ENCODE measurements at places on chromosomes 7 and 10.

DNA sequence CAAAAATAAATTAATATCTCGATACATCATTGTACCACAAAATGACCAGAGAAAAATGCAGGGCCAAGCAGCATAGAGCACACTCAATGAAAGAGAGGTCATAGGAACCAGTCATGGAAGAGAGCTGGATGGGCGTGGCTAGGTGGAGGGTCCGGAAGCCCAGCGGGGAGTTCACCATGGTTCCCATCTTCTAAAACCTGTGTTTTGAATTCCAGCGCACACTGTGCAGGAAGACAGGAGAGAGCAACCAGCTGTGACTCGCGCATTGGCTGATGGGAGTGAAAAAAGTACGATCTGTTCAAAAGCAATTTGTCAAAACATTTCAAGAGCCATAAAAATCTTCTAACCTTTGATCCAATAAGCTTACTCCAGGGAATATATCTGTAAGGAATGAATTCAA, 125.2 kb upstream of the NANOS1 start:
- no peak for DNase-seq

DNA sequence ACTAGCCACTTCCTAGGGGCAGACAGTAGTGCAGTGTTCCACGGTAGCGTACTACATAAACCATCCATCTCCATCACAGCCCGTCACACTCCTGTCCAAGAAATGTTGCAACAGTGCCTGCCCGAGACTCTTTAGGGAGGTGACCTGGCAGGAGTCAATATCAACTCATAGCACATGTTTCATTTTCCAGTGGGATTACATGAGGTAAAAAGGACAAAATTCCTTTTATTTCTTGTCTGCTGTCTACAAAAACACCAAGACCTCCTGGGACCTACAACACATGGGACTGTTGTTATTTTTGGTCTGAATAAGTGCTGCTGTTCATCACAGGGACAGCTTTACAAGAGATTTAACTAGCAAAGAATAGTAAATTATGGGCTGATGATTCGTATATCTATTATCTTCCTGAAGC, 99.9 kb downstream of the MPP7 start:
- peak; percentile 49 for DNase-seq

- no peak for DNase-seq
These were observed 39.9 kb upstream of the PPP2R2D start for GRCh38 chr10:131860806-131861440.

DNA sequence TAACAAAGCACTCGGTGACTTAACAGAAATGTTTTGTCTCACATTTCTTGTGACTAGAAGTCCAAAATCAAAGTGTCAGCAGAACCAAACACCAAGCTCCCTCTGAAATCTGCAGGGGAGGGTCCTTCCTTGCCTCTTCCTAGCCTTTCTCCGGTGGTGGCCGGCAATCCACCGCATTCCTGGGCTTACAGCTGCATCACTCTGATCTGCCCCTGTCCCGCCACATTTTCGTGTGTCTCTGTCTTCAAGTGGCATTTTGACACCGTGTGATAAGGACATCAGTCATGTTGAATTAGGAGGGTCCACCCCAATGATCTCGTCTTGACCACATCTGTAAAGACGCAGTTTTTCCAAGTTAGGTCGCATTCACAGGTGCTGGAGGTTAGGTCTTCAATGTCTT, 30.5 kb upstream of the TOMM7 start:
- no peak for DNase-seq

- no peak for DNase-seq
These were observed 219.9 kb downstream of the TCF7L2 start for GRCh38 chr10:113169853-113170460.

GRCh38 chr10:6409971-6410643, 170.0 kb downstream of the PRKCQ start:
- peak; percentile 56 for DNase-seq

- peak; percentile 55 for DNase-seq
These were observed 84.8 kb downstream of the ETV1 start for GRCh38 chr7:13904689-13905088.

- DNase-seq, result no peak
These were observed 26.5 kb downstream of the ANKRD7 start for GRCh38 chr7:118250860-118251494.

- DNase-seq, result no peak
These were observed 41.7 kb upstream of the DUSP5 start for GRCh38 chr10:110456046-110456445.

DNA sequence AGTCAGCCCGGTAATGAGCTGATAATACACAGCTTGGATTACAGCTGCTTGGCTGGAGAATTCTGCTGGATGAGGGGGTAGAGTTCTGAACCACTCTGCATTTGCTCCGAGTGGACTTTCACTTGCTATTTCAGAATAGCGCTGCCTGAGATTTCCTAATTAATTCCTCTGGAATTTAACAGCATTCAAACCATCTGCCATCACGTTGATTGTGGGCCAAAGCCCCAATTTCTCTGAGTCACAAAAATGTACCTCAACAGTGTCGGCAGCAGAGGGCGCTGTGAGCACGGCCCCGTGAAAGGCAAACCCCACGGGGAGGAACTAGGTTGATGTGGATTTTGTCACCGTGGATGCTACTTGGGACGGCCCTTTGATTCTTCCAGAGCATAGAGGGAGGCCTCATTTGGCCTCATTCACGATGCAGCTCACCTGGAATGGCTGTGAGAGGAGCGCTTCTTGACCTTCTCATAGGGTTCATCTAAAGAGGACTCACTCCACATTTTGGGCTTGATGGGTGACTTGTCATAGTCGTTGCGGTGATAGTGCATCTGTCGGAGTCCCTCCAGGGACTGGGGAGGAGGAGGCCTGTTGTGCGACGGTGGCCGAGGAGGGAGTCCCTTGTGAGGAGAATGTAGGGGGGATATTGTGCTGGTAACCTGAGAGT, 73.3 kb downstream of the PRPF18 start:
- DNase-seq, result peak; percentile 53

DNA sequence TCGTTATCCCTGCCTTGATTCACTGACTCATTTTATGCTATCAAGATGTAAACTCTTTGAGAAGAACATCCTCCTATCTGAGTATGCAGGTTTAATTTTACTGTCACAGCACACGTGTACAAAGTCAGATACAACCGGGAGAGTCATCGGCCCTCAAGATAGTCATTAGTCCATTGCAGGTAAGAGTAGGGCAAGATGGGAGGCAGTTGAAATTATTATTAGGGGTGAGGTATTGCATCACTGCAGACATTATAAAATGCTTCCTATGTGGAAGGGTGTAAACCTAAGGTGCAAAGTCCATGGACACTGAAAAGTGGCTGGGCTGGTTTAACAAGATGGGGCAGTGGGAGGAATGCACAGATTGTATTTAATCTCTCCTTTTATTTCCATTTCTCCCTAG, 113.7 kb downstream of the ARL4A start:
- no peak for DNase-seq

GRCh38 chr10:50550291-50550839, 73.4 kb downstream of the SGMS1 start:
- DNase-seq, result no peak

DNA sequence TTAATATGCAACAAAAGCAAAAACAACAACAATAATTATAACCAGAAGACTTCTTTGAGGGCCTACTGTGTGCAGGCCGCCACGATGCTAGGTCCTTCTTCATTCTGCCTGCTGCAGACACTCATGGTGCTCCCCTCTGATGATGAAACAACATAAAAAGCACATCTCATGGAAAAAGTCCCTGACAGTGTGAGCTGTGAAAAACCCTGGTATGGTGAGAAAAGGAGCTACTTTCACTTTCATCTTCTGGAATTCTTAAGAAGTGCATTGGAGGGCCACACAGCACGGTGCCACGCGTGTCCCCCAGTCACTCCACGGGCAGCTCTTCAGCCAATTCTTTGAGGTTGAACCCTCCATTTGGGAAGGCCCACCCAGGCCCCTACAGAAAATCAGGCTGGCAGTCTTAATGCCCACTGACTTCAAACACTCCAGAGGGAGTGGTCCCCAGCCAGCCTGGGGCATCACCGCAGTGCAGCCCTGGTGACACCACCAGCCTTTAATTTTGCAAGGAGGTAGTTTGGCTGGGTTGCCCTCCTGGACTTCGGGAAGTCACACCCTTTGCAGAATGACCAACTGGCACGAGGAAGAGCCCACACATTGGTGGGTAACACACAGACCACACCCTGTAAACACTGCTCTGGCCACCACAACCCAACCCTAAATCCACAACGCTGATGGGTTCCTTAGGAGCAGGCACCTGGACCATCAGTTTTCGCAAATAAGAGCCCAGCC, 7.7 kb downstream of the KCNMA1 start:
- DNase-seq, result no peak

- DNase-seq, result no peak
These were observed 226.0 kb downstream of the KLF6 start for GRCh38 chr10:3559011-3559410.

DNA sequence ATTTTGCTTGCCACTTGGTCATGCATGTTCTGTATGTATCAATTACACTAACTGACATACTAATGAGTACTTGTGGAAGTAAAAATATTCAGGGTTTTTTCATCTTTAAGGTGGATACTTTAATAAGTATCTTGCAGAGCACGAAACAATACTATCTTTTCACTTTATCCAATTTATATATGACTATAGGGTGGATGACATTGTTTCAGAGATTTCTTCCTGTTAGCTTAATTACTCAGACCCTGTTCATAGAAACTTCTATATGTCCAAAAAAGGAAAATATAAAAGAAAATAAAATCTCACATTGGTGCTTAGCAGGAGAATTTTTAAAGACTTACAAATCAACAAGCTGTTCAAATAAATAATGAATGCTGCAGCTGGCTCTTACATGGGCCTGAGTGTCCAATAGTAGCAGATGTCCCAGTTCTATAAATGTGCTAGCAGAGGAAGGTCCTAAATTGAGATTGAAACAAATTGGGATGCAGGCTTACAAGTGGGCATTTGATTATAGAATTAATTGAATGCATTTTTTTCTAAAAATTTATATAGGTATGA, 91.5 kb upstream of the THSD7A start:
- DNase-seq, result no peak

DNA sequence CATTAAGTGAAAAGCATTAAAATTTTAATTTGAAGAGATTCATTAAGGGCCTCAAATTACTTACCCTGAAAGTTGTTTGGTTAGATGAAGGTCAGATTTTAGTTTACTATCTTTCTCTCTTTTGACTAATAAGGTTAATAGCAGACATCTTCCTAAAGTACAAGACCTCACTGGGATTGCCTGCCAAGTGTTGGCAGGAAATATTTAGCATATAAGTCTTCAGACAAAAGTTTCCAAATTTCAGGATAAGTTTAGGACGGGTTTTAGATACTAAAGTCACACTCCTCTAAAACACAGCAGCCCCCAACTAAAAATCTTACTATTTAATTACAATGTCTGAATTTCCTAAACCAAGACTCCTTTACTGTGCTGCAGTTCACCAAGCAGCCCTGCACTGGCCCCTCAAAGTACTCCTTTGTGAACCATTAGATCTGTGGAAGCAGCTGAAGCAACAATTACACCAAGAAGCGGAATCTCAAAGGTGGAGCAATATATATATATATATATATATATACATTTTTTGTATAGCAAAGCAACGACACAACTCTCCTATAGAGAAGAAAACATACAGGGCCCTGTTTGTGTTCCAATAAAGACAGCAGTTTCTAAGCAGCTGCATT, 91.2 kb upstream of the KCNIP2 start:
- no peak for DNase-seq

- DNase-seq, result no peak
These were observed 33.2 kb downstream of the CHST15 start for GRCh38 chr10:124060148-124060720.

DNA sequence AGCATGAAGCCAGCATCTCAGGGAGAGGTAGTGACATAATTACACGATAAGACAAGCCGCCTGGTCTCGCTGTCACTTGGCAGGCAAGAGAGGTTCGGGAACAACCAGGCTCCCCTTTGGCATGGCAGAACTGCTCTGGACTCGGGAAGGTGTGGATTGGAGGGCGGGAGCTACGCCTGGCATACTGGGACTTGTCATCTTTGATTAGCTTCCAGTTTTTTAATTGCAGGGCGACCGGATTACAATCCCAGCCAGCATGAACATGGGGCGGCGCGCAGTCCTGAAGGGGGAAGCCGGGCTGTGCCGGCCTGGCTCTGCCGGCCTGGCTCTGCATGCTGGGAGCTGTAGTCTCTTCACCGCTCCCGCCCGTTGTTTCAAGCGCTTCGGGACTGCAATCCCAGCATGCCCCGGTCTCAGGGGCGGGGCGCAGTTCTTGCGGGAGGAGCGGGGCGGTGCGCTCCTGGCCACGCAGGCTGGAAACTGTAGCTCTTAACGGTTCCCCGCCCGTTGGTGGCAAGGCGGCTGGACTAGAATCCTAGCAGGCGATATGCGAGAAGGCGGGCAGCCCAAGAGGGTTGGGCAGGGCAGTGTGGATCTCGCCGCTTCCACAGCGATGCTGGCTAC, 45.5 kb upstream of the ZNF716 start:
- DNase-seq, result no peak

GRCh38 chr7:48244864-48245271, 73.6 kb downstream of the ABCA13 start:
- DNase-seq, result peak; percentile 65

- DNase-seq, result peak; percentile 63
These were observed 5.0 kb downstream of the TWIST1 start for GRCh38 chr7:19112274-19113001.

GRCh38 chr7:42234736-42235135, 2.3 kb downstream of the GLI3 start:
- DNase-seq, result no peak

DNA sequence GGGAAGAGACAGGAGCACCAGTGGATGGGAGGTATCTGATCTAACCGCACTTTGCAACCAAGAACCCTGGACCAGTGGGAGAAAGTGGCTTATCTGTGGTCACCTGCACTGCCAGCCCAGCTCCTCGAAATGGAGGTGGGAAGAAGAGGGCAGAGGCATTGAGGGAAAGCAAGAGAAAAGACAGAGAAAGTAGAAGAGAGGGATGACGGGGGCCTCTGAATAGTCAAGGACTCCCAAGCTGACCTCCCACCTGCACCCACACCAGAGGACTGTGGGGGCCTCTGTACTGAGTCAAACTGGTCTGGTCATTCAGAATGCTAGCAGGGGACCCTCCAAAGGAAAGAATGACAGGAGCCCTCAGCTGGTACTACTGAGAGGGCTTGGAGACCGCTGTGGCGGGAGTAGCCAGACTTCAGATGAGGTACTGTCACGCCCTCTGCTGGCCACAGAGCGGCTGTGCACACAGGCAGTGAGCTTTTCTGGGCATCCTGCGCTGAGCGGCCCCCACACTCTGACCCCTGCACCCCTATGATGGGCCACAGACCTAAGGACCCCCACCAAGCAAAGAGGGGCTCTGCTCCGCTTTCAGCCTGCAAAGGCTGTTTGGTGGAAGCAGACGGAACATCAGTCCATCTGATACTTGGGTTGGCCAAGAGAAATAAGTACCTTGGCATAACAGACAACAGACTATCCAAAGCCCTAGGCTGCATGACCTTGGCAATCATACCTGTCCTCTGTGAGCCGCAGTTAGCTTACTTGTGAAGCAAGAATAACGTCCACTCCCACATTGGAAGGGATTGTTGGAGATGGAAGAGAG, 112.9 kb downstream of the COL13A1 start:
- peak; percentile 58 for DNase-seq

GRCh38 chr7:70733090-70733489, 398.9 kb upstream of the GALNT17 start:
- no peak for DNase-seq

Data from fibroblast of skin of back (primary cell).